SJCRH30 (cell line): ENCODE measurements at places on chromosomes 11 and 22. TPM values are rescaled to one million over a fixed set of nuclear protein-coding genes. Genes with fewer than 3 reads are reported as not detected.

DNA sequence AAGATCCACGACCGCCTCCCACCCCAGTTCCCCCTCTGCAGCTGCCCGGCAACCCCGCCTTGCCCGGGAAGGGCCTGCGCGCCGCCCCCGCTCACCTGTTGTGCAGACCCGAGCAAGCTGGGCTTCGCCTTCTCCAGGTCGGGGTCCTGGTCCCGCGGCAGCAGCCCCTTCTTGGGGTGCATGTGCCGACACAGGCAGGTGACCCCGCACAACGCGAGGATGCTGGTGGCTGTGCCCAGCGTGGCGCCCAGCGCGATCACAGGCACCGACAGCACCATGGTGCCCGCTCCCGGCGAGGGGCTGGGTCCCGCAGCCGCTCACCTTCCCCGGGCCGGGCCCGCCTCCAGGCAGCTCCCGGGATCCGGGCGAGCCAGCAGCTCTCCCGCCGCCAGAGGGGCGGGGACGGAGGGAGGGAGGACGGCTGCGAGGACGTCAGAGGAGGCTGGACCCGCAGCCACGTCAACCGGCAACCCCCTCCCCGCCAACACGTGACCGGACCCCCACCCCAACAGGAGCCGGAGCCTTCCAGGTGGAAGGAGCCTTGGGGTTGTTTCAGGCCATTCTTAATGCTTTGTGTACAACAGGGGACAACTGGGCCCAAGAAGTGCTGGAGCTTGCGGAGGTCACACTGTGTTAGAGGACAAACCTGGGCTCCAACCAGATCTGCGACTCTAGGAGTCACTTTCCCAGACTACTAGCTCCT, at the start of gene SYT13:
Gene SYT13, minus strand, starts transcription at position 412 of the 703 bp plus-strand sequence. Its CDS starts 134 bp downstream, at position 278.
- H3K4me1 ChIP-seq: no peaks in the 10 kb centered on the region
- no peak within 1 kb of the TSS for H3K27ac ChIP-seq
- no peaks in the 10 kb centered on the region for H3K36me3 ChIP-seq

GRCh38 chr22:40922484-40923303, 28.5 kb upstream of the RBX1 start:
- H3K36me3 ChIP-seq: peaks cover 11% of the 10 kb centered on the region
- H3K27ac ChIP-seq: no peak overlapping the region
- H3K4me3 ChIP-seq: no peak overlapping the region
- no peaks in the 10 kb centered on the region for H3K27me3 ChIP-seq

DNA sequence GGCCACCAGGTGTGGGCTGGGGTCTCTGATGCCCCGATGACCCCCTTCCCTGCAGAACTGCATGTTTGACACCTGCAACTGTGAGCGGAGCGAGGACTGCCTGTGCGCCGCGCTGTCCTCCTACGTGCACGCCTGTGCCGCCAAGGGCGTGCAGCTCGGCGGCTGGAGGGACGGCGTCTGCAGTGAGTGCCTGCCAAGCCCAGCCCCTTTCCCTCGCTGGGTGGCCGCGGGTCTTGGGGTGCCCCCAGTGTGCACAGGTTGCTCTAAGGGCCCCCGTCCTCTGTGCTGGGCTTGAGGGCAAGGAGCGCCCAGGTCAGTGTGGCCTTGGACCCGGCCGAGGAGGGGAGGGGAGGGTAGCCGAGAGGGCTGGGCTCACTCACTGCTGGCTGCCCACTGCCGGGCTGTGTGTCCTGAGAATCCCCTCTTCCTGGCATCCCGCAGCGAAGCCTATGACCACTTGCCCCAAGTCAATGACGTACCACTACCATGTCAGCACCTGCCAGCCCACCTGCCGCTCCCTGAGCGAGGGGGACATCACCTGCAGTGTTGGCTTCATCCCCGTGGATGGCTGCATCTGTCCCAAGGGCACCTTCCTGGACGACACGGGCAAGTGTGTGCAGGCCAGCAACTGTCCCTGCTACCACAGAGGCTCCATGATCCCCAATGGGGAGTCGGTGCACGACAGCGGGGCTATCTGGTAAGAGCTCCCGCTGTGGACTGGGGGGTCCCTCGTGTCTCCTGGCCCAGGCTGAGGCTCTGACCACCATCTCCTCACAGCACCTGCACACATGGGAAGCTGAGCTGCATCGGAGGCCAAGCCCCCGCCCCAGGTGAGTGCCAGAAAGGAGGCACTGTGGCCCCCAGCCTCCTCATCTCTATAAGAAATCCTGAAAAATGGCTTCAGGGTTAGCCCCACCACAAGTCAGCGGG, 17.0 kb downstream of the MUC5AC start:
- H3K4me3 ChIP-seq: no peak overlapping the region
- no peak for DNase-seq
- H3K27ac ChIP-seq: no peak overlapping the region
- no peaks in the 10 kb centered on the region for H3K27me3 ChIP-seq
- no peaks in the 10 kb centered on the region for H3K4me1 ChIP-seq
- H3K36me3 ChIP-seq: no peaks in the 10 kb centered on the region

DNA sequence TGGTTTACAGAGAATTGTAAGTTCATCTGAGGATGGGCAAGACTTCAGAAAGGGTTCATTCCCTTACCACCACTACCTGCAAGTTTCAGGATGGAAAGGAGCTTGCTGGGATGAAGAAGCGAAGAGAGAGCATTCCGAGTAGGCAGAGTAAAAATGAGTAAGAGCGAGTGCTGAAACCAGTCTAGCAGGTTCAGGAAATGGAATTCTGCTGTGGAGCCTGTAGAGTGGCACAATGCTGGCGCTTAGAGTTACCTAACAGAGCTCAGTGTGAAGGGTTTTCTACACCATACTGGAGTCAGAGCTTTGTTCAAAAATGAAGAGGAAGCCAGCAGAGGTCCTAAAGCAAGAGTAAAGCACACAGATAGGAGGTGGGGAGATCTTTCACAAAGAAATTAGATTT, 179.2 kb upstream of the ZC3H12C start:
- H3K36me3 ChIP-seq: no peaks in the 10 kb centered on the region
- no peak overlapping the region for H3K27ac ChIP-seq
- no peak for DNase-seq
- no peaks in the 10 kb centered on the region for H3K4me1 ChIP-seq
- H3K27me3 ChIP-seq: no peaks in the 10 kb centered on the region

DNA sequence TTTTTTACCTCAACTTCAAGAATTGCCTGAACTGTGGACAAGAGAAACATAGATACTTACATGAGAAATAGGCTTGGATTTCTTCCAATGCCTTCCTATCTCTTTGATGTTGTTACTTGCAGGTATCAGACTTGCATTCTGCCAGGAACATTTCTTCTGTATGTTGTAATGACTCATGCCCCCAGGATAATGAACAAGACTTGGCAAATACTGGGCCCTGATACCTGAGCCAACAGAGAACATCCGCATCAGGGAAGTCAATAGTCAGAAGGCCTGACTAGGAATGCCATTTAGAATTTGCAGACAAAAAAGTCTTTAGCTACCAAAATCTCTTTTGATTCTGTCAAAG, 273.7 kb upstream of the KIRREL3 start:
- no peaks in the 10 kb centered on the region for H3K27me3 ChIP-seq
- no peak overlapping the region for H3K4me3 ChIP-seq
- no peaks in the 10 kb centered on the region for H3K4me1 ChIP-seq

DNA sequence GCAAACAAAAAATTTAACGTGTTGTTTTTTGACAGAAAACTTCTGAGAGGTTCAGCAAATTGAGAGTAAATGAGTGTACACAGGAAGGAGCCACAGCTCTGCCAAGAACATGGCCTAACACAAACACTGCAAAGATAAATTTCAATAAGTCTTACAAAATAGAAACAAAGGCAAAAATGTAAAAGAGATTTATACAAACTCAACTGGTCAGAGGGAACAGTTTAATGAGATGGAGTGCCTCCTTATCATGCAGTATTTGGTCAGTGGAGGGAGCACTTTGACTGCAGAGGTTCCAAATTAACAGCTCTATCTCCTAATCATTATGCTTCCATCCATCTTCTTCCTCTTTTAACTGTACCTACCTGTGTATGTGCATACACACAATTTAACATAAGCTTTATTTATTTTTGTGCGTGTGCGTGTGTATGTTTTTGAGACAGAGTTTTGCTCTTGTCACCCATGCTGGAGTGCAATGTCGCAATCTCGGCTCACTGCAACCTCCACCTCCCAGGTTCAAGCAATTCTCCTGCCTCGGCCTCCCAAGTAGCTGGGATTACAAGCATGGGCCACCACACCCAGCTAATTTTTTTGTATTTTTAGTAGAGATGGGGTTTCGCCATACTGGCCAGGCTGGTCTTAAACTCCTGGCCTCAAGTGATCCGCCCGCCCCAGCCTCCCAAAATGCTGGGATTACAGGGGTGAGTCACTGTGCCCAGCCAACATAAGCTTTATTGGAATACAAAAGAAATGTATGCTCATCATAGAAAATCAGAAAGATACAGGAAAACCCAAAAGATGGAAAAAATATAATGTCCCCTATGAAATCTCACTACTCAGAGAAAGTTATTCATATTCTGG, 111.9 kb downstream of the MRTFA start:
- H3K4me3 ChIP-seq: no peak overlapping the region
- DNase-seq: no peak

- no peak overlapping the region for H3K4me3 ChIP-seq
- no peaks in the 10 kb centered on the region for H3K36me3 ChIP-seq
- DNase-seq: no peak
- no peaks in the 10 kb centered on the region for H3K27me3 ChIP-seq
- no peaks in the 10 kb centered on the region for H3K4me1 ChIP-seq
These were observed 56.6 kb upstream of the LMO2 start for GRCh38 chr11:33948494-33948893.

GRCh38 chr11:124079631-124080326, 35.5 kb upstream of the VWA5A start:
- H3K27me3 ChIP-seq: no peaks in the 10 kb centered on the region
- H3K36me3 ChIP-seq: no peaks in the 10 kb centered on the region
- no peak overlapping the region for H3K27ac ChIP-seq

DNA sequence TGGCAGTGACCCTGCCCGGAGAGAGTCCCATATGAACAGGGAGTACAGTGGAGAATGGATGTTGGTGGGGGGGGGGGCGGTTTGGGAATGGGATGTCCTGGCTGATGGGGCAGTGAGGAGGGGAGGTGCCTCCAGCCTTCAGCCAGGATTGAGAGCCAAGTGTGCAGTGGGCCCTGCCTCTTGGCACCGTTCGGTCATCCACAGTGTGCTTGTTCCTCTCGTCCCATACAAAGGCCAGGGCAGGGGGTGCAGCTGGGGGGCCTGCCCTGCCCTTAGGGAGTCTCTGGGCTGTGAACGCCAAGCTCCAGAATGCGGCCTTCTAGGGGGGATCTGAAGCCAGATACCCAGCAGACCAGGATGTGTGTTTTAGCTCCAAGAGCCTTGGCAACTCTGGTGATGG, 34.0 kb downstream of the KCNC1 start:
- peaks cover 13% of the 10 kb centered on the region for H3K36me3 ChIP-seq
- no peak for DNase-seq
- peaks cover 12% of the 10 kb centered on the region for H3K4me1 ChIP-seq
- no peaks in the 10 kb centered on the region for H3K27me3 ChIP-seq

DNA sequence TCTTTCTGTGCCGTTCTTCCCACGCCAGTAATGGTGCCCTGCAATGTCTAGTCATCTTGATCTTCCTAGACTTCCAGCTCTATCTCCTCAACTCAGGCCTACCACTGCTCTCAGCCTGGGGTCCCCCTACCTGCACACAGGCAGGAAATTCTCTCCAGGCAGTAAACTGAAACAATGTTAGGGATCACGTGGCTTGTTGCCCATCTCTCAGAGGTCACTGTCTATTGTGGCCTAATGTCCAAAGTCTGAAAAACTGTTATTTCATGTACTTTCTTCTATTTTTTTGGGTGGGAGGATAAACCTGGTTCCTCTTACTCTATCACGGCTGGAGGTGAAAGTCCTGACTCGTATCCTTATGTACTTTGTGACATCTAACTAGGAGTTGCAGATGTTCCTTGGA, 59.1 kb downstream of the CCDC34 start:
- no peak overlapping the region for H3K4me3 ChIP-seq
- H3K27me3 ChIP-seq: no peaks in the 10 kb centered on the region
- no peaks in the 10 kb centered on the region for H3K36me3 ChIP-seq
- no peaks in the 10 kb centered on the region for H3K4me1 ChIP-seq
- no peak for DNase-seq

DNA sequence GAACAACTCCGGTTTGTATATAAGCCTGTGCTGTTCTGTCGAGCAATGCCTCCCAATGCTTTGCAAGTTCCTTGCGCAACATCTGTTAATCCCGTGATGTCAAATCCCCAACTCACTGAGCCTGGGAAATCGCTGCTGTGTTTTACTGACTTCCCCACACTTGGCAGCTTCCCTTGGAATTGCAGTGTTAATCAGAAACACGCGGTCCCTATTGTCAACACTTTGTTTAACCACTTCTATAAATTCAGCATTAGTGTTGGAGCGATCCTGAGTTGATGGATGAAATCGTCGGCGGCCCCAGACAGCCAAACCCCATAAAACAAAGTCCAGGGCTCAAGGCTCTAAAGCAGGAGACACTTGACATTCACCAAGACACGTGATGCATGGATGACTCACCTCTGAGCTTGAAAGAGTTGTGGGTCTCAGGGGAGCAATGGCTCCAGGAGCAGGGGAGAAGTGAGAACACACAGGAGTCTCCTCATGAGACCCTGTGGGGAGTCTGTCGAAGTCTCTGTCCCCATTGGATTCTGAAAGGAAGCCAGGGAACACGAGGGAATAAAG, 555.3 kb downstream of the MIAT start:
- H3K4me3 ChIP-seq: no peak overlapping the region
- peaks cover 20% of the 10 kb centered on the region for H3K4me1 ChIP-seq
- no peak overlapping the region for H3K27ac ChIP-seq
- no peaks in the 10 kb centered on the region for H3K36me3 ChIP-seq

The GGTLC3 gene
- 0.24 TPM in 1 of 2 replicates, not detected in the other for total RNA-seq

The FIBIN gene
- 0.15 and 0.36 TPM in 2 replicates for total RNA-seq

The OR5P2 gene
- total RNA-seq: not detected in 2 replicates

The TTLL12 gene
- 70.3 and 76.6 TPM in 2 replicates for total RNA-seq

The MPZL3 gene
- 0.10 and 0.12 TPM in 2 replicates for total RNA-seq

The SLC22A8 gene
- total RNA-seq: not detected in 2 replicates

The SLC39A13 gene
- total RNA-seq: 17.3 and 24.4 TPM in 2 replicates

The CDK2AP2 gene
- total RNA-seq: 15.8 and 15.9 TPM in 2 replicates

The CCDC81 gene
- 0.81 and 1.2 TPM in 2 replicates for total RNA-seq

The SYNGR1 gene
- 3.2 and 4.0 TPM in 2 replicates for total RNA-seq
